ENCODE measurements at places on chromosomes 2 and 18.

DNA sequence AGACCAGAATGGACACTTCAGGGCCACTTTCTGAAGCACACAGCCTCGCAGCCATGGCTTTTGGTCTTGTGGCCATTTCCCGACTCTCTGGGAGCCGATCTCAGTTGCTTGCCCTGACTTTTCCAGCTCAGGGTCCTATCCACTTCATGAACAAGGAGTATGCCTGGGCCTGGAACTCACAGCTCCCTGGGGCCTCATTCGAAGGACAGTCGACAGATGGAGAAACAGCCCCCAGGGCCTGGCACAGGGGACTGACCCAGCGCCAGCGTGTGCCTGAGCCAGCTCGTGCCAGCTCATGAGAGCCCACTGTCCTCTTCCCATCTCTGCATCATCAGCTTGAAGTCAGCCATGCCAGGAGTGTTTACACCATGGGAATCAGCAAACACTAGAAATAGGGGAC, 134.6 kb upstream of the GPC1 start:
- DNase-seq = no peak

- peak; percentile 50 for DNase-seq
Observed at GRCh38 chr2:7672027-7672684, 754.9 kb downstream of the RNF144A start.

GRCh38 chr2:103808814-103809213, 1045.1 kb upstream of the POU3F3 start:
- no peak for DNase-seq

DNA sequence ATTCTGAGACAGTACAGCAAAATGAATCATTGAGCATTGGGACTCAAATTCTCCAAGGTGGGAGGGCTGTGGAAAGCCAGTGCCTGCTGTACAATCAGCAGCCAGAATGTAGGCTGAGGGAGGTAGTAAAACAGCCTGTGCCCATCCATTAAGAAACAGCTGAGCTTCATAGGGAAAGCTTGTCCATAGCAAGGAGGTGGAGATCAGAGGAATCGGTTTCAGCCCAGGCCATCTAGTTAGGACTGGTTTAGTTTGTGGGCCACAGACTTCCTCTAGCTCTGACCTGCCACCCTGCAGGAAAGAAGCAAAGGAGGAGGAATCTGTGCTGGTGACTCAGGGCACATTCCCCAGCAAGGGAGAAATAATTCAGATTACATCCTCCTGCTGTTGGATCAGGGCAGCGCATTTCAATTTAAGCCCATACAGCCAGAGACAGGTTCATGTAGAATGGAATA, 333.4 kb downstream of the SETBP1 start:
- DNase-seq = peak; percentile 80

- DNase-seq = peak; percentile 75
Observed at GRCh38 chr2:133521146-133521745, 47.0 kb downstream of the NCKAP5 start.

DNA sequence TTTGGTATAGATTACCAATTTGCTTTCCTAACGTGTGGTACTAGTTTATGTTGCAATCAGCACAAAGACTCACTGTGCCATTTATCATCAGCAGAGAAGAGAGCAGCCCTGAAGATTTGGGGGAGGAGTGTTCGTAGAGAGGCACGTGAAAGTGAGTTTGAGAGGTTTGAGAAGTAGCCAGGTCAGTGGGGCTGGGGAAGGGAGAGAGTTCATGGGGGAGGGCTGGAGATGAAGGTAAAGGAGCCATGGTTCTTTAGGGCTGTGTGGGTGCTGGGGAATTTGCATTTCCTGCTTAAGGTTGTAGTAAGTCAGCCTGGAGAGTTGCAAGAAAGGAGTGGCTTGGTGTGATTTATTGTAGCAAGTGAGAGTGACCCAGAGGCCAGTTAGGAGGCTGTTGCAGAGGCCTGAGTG, 172.1 kb downstream of the NEDD4L start:
- peak; percentile 59 for DNase-seq

DNA sequence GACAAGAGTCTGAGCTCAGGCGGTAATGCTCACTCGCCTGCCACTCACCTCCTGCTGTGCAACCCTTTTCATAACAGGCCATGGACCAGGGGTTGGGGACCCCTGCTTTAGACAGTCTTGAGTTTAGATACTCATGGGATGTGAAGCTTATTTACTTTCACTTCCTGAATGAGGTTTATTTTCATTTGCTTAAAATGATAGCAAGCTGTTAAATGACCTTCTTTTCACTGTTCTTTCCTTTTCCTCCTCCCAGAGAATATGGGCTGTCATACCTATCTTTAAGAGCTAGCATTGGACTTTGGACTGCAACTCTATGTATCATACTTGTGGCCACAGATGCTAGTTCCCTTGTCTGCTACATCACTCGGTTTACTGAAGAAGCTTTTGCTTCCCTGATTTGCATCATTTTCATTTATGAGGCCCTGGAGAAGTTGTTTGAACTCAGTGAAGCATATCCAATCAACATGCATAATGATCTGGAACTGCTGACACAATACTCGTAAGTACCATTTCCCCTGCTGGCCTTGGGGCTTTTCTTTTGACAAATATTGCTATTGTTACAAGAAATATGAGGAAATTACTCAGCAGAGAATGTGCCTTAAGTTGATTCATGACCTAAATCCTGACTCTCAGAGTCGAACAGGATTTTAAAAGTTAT, 168.5 kb downstream of the DPP4 start:
- DNase-seq = peak; percentile 71

DNA sequence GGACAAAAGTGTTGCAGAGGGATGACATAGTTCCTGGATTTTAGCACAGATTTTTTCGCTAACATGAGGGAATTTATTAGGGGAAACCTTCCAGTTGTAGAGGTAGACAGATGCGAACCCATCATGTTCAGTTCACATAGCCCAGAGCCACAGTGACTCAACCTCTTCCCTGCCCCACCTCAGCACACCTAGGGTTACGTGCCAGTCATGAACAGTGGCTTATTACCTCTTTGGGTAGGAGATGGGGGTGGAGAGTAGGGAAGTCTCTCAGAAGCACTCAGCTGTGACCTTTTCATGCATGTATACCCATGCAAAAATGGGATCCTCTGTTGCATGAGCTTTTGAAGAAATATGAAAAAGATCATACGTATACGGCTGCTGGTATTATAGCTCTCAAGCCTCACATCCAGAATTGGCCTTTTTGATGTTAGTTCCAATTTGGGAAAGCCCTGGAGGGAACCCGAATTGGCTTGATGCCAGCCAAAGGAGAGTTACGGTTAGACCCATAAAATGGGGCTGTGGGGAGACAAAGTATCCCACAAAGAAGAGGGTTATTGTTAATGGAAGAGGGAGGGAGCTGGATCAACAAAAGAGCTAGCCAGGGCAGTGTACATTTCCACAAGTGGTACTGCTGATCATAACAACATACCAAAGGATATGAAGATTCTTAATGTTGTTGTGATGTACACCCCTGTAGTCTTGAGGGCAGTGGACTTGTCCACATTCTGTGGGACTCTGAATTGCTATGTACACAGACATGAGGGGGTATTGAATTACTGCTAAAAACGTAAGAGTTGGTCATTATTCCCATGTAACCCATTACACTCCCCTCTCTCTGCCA, 4.9 kb downstream of the TANC1 start:
- peak; percentile 89 for DNase-seq

- no peak for DNase-seq
Observed at GRCh38 chr18:25187521-25188192, 164.3 kb downstream of the ZNF521 start.

- DNase-seq = no peak
Observed at GRCh38 chr2:112772322-112772721, 7.9 kb upstream of the CKAP2L start.

GRCh38 chr2:184472481-184472880, 125.8 kb upstream of the ZNF804A start:
- DNase-seq = no peak

- no peak for DNase-seq
Observed at GRCh38 chr2:20557226-20557625, 93.7 kb downstream of the HS1BP3 start.

DNA sequence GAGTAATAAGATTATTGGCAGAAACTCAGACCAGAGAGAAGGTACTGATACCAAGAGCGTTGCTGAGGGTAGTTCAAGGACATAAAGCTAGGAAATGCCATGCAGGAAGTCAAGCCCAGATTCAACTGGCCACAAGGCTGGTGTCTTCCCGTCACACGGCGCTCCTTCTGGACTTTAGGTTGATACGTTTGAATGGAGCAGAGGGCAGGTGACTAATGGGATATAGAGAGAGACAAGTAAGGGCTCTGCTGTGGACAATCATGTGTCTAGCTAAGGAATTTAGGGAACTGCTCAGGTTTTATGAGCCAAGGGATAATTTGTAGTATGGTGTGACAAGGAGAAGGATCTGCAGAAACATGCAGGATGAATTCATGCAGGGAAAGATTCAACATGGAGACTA, 83.9 kb upstream of the MC2R start:
- no peak for DNase-seq

DNA sequence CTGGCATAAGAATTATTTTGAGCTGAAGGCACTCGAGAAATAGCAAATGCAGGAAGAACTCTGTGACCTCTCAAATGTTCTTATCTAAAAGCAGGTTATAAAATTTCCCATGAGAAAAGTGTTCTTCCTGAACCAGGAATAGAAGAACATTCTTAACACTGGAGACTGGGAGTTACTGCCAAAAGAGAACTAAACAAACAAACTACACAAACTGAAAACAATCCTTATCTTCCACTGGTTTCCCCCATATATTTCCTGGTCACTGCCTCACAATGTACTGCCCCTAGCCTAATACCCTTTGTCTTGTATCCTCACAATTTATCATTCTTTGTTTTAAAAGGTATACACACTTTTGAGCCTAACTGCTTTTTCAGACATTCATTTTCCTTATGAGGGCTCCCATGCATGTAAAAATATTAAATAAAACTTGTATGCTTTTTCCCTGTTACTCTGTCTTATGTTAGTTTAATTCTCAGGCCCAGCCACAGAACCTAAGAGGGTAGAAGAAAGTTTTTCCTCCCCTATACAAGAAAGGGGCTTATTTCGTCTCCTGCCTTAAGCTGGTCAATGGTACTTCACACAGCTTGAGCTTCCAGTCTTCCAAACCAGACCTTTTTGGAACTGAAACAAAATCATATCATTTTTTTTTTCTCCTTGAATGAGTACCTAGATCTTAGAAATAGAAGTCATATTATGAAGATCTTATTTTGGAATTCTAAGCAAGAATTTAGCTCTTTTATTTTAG, 110.6 kb downstream of the MSTN start:
- DNase-seq = no peak

DNA sequence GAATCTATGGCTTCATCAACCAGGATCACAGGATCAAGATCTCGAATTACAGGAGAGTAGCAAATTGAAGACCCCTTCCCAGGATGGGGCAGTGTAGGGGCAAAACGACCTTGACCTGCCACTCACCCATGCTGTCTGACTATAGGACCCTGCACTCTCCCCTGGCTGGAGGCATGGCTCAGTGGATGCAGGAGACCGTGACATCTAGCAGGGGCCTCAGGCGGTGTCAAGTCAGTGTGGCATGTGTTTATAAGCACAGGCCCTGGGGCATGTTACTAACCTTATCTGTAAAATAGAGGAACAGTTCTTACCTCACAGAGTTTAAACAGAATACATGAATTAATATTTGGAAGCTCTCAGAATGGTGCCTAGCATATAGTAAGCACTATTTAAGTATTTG, 3.5 kb downstream of the HAAO start:
- no peak for DNase-seq

GRCh38 chr2:2294183-2294690, 36.8 kb downstream of the MYT1L start:
- DNase-seq = no peak

DNA sequence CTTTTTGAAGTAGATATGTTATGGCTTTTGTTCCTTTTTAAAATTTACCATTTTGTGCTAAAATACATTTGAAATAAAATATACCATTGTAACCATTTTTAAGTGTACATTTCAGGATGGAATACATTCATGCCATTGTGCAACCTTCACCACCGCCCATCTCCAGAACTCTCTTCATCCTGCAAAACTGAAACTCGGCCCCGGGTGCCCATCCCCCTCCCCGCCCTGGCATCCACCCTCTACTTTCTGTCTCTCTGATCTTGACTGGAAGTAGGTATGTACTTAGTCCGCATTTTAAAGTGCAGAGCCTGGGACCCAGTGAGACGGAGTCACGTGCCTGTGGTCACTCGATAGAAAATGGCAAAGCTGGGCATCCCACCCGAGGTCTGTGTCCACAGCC, 45.6 kb downstream of the DIPK1C start:
- no peak for DNase-seq

GRCh38 chr18:10235661-10235952, 218.8 kb upstream of the APCDD1 start:
- no peak for DNase-seq

DNA sequence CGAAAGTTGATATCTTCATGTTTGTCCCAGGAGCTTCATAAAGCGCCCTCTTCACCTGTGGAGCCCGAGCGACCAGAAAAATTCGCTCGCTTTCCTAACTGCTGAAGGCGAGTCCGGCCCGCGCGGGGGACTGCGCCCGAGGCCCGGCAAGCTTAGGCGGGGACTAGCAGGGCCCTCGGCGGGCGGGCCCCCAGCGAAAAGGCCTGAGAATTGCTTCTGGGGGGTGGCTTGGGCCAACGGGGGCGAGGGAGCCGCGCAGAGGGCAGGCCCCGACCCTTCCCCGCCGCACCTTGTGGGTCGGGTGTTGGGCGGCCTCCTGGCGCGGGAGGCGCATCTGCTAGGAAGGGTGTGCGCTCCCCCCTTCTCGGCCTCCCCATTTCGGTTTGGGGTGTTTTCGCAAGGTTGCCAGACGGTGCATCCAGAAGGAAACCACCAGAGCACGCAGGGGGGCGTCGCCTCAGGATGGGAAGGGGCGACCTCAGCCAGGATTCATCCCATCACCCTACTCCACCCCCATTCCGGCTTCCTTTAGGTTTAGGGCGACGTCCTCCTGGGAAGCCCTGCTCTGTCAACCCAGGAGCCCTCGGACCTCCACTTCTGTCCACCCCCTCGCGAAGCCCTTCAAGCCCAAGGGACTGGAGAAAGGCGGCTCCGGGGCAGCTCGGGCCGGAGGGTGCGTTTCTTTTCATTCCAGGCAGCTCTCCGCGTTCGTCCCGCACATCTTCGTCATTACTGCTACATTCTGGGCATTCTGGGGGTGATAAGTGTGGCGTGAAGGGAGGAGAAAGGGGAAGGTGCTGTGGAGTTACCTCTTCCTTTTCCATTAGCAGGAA, 9.1 kb downstream of the SP9 start:
- no peak for DNase-seq

DNA sequence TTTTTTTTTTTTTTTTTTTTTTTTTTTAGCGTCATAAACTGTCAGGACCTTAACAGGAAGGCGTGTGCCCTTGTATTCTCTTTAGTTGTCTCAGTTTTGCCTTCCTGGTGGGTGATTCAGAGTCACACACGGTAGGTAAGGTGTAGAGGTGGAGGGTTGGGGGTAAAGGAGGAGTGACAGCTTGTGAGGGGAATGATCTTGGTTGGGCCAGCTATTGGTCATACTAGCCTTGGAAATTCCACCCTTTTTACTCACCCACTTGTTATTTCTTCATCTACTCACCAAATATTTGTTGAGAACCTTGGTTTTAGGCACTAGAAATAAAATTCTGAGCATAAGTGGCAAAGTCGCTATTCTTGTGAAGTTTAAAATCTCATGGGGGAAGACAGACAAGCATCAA, 22.2 kb downstream of the SMIM21 start:
- peak; percentile 68 for DNase-seq

Measured in bronchial epithelial cell (primary cell).